ENCODE measurements at places on chromosomes 16 and 17. TPM values are rescaled to one million over a fixed set of nuclear protein-coding genes. Genes with fewer than 3 reads are reported as not detected.

ZNF747 gene
- total RNA-seq, result 9.0 TPM

- DNase-seq, result no peak
Measured at GRCh38 chr17:14351493-14351892, 50.6 kb downstream of the HS3ST3B1 start.

GRCh38 chr16:10485698-10486382, 94.6 kb downstream of the EMP2 start:
- no peak for DNase-seq

DNA sequence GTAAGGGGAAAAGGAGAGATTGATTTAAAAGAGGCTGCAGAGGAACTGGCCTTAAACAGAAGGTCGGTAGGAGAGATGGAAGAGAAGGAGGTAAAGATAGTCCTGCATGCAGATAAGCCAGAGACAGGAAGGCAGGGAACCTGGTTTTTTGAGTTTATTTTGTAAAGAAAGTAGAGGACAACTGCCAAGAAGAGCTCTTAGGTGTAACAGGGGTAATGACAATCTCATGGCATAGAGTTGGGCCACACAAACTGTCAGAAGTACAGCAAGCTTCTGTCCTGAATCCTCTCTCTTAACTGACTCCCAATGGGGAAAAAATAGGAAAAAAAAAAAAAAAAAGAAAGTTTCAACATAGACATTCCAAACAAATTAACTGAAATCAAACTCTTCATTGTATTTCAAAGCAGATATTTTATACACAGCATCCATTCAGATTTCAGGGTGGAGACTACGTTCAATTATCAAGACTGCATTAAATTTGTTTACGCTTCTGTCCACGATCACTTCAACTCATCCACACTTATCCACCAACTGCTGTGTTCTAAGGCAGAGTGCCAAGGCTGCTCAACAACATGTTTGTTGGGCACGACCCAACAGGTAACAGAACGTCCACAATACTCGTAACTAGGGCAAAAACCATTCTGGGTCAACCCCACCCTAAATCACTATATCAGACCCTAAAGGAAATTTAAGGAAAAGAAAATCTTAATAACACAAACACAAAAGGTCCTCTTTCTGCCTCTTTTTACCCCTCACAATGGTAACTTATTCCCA, 34.9 kb downstream of the USP31 start:
- no peak for DNase-seq

HOXB9 gene
- not detected for total RNA-seq

GRCh38 chr17:4945176-4945943, 3.0 kb downstream of the PFN1 start:
- peak; percentile 72 for DNase-seq

- DNase-seq, result no peak
Measured at GRCh38 chr16:24013864-24014645, 178.3 kb downstream of the PRKCB start.

DNA sequence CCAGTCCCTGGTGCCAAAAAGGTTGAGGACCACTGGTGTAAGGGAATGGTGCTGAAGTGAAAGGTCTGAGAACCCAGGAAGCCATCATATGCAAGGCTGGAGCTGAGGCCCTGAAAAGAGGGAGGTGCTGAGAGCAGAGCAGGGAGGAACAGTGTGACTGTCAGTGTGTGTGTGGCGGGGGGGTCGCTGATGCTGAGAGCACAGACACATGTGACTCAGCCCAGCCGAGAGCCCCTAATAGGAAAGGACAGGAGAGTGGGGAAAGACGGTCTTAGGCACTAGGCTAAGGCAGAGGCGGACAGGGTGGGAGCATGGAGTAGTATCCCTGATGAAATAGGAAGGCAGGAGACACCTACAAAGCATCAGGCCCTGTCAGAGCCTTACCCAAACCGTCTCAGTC, 1.2 kb downstream of the B9D1 start:
- no peak for DNase-seq

GRCh38 chr16:970766-971581, at the start of gene LMF1:
LMF1 (minus strand) TSS chr16:970984; CDS start chr16:970980, 4 bp downstream.
- peak; percentile 97 for DNase-seq

DNA sequence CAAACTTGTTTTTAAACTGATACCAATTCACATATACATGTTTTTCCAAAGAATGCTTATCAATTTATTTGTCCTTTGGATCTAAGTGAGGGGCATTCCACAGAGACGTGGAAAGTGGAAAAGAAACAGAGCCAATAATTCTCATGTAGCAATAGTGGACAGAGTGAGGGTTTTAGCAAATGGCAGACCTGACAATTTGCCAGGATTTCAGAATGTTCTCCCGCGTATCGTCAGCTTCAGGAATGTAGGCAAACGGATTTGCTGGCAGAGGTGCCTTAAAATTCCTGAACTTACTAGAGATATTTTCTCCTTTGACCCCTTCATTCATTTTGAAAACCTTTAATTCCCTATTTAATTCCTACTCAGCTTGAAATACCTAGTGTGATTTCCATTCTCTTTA, 193.4 kb upstream of the CPHXL start:
- no peak for DNase-seq

- peak; percentile 77 for DNase-seq
Measured at GRCh38 chr17:50956750-50957523, 90.8 kb upstream of the TOB1 start.

- no peak for DNase-seq
Measured at GRCh38 chr17:48487221-48487620, 43.6 kb downstream of the HOXB1 start.

- DNase-seq, result peak; percentile 51
Measured at GRCh38 chr16:1152123-1152638, 725 bp upstream of the CACNA1H start.

GRCh38 chr16:10981697-10982216, 37.4 kb downstream of the CLEC16A start:
- no peak for DNase-seq

DLX3 gene
- not detected for total RNA-seq

CCL5 gene
- total RNA-seq, result 4.2 TPM

GLIS2 gene
- total RNA-seq, result 16.6 TPM

GRCh38 chr17:28726226-28726626, at the start of gene TLCD1:
TLCD1 (minus strand) TSS chr17:28726233; CDS start chr17:28726097, 136 bp downstream.
- peak; percentile 83 for DNase-seq

ZACN gene
- not detected for total RNA-seq
